Activated CD4-positive, alpha-beta T cell treated with anti-CD3 and anti-CD28 coated beads, Interleukin-2, amount 50 U/mL, for 48 hours (primary cell): ENCODE measurements at places on chromosomes 7 and 10.

DNA sequence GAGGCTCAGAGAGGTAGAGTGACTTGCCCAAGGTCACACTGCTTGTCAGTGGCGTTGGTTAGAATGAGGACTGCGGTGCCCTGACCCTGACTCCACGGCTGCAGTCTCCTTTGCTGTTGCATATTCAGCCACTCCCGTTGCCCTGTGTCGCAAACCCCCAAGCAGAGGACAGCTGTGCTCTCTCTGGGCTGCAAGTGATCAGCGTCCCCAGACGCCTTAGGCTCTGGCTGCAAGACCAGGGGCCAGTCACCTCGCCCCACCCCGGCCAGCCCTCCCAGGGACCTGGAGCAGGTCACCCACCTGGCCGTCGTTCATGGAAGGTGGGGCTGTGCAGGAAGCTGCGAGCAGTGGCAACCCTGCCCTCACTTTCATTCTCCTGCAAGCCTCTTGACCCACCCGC is 51.7 kb upstream of the NANOS1 start:
- no peak for DNase-seq

DNA sequence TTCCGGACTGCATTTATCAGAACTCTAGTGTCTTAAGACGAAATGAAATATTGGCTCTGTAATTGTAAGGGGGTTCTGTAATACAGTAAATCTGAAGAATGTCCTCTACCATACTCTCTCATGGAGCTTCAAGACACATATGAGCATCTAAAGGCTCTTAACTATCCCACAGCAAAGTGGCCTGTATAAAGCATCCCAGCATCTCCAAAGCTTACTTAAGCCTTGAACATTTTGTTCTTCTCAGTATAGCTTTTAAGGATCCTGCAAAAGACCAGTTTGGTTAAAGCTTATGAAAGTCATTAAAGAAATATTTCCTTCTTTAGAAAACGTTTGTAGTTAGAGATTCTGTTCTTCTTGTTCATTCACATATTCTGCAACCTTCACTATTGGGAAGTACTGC is 75.1 kb downstream of the HGF start:
- DNase-seq: no peak

DNA sequence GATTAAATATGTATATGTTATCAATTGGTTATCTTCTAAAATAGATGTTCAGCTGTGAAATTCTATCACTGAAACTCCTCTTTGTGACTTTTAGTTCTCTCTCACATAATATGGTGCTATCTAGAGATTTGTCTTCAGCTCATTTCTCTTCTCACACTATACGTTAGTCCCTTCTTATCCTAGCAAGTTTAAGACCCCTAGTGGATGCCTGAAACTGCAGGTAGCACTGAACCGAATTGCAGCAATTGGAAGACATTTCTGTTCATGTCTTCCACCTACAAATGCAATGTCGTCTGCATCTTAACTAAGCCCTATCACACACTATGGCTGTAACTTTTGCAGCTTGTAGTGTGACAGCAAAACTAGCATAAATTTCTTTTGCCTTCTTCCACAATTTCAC is 442.7 kb upstream of the POM121L12 start:
- DNase-seq: no peak

DNA sequence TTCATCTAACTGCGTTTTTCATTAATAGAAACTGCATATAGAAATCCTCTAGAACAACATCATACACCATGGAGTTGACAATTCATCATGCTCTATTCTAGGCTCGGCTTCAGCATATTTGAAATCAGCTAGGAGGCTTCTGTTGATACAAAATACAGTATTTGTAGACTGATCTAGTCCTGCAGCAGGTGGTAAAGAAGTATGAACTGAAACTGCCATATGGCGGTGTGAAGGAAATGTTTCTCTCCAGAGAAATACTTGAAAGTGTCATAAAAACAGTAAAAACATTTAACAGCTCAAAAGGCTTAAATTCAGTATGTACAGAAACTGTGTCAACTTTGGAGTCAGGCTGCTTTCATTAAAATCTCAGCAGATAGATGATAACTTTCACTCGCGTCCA is 32.0 kb upstream of the MYO3A start:
- no peak for DNase-seq

- DNase-seq: no peak
These were observed 106.7 kb downstream of the CUBN start for GRCh38 chr10:17022896-17023295.

DNA sequence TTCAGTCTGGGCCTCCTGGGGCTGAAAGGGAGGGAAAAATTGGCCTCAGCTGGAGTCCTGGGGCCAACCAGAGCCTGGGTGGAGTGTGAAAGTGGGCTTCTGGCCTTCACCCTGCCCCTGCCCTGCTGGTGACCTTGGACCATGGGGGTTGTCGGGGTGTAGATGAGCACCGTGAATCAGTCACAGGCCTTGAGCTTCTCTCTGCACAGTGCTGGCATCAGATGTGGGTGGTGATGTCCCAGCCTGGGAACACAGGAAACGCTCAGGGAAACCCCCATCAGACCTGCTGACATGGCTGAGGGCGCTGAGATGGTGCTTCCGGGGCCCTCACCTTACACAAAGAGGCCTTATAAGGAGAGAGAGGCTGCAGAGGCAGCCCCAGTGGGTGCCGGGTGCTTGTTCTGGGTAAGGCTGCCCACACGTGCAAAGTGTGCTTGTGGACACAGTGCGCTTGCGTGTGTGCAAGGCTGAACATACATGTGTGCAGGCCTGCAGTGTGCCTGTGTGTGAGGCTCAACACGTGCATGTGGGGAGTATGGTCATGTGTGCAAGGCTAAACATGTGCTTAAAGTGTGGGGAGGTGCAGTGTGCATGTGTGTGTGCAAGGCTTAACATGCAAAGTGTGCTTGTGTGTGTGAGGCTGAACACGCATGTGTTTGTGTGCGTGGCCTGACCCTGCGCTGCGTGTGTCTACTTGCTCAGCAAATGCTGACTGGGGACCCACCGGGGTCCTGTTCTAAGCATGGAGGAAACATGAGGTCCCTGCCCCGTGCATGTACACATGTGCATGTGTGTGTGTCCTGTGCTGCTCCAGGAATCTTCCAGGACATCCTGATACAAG is 6.5 kb downstream of the ARPC1B start:
- DNase-seq: peak; percentile 91

- DNase-seq: no peak
These were observed 12.6 kb upstream of the CPVL start for GRCh38 chr7:29158795-29159423.

DNA sequence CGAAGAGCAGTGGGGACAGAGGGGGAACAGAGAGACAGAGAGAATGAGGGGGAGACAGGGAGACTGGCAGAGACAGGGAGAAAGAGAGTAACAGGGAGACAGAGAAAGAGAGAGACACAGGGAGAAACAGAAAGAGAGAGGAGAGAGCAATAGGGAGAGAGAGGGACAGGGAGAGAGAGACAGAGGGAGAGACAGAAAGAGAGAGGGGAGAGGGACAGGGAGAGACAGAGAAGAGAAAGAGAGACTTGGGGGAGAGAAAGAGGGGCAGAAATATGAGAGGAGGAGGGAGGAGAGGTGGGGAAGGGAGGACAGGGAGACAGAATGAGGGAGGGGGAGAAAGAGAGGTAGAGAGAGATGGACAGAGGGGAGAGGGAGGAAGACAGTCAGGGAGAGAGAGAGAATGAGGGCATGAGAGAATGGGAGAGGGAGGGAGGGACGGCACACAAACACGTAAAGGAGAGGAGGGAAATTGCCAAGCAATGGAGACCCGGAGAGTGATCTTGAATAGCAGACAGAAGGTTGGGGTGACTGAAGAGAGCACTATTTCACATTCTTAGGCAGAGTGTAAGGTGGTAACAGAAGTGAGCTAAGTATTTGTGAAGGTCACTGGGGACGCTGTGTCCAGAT is 33.3 kb upstream of the KCNMA1 start:
- DNase-seq: no peak
